ENCODE measurements at places on chromosomes 7 and 10. TPM values are rescaled to one million over a fixed set of nuclear protein-coding genes. Genes with fewer than 3 reads are reported as not detected.

GRCh38 chr7:28799619-28800018 lies 158.5 kb downstream of the TRIL start:
- DNase-seq: no peak

TM9SF3 gene
- 129 TPM for total RNA-seq

SPACDR gene
- total RNA-seq: not detected

- no peak for DNase-seq
Observed at GRCh38 chr10:100828738-100829096, 83.3 kb downstream of the PAX2 start.

- DNase-seq: no peak
Observed at GRCh38 chr7:30144657-30145306, 10.0 kb downstream of the MTURN start.

GRCh38 chr10:111435871-111436270 lies 359.0 kb downstream of the ADRA2A start:
- no peak for DNase-seq

DNA sequence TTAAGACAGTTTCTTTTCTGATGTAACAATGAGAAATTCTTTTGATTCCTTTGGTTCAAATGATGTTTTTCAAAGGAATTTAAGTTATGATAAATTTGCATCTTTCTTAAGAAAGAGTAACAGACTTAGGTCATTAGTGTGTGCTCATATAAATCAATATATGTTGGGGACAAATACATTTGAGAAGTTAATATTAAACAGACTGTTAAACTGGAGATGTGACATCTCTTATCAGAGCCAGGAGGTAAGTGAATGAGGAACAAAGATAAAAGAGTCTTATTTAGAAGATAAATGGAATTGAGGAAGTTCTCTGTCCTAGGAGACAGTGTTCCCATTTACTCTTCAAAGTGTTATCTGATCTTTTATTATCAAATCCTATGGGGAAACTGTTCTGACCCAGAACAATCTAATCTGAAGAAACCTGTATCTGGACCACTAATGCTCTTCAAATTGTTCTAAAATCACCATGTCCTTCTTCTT lies 104.8 kb upstream of the LAMB4 start:
- no peak for DNase-seq

ZNF853 gene
- 23.6 TPM for total RNA-seq

NPC1L1 gene
- total RNA-seq: 0.16 TPM

SAMD9L gene
- 3.7 TPM for total RNA-seq

DUS4L gene
- total RNA-seq: 17.9 TPM

- no peak for DNase-seq
Observed at GRCh38 chr7:123929107-123929506, 4.1 kb downstream of the SPAM1 start.

GRCh38 chr7:1113548-1113885 lies 25.6 kb downstream of the GPER1 start:
- no peak for DNase-seq

- DNase-seq: no peak
Observed at GRCh38 chr7:25031007-25031406, 51.0 kb upstream of the OSBPL3 start.

GRCh38 chr7:907158-907980 lies 31.0 kb downstream of the GET4 start:
- no peak for DNase-seq

TMEM213 gene
- not detected for total RNA-seq

CHST12 gene
- 1.9 TPM for total RNA-seq

DNA sequence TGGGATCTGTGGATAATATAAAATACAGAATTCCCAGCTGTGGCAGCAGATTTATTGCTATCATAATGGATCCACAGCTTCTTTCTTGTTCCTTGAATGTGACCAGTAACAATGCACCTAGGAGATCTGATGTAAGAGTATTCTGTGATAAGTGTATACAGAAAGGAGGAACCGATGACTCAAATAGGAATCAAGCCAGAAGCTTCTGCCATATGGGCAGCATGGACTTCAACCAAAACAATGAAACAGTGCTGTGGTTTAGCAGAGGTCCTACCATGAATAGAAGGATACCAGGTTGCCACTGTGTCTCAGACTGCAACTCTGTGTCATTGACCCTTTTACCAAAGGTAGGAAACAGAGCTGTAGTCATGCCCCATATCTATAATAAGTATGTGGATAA lies 81.8 kb downstream of the PTPRZ1 start:
- DNase-seq: no peak

DNA sequence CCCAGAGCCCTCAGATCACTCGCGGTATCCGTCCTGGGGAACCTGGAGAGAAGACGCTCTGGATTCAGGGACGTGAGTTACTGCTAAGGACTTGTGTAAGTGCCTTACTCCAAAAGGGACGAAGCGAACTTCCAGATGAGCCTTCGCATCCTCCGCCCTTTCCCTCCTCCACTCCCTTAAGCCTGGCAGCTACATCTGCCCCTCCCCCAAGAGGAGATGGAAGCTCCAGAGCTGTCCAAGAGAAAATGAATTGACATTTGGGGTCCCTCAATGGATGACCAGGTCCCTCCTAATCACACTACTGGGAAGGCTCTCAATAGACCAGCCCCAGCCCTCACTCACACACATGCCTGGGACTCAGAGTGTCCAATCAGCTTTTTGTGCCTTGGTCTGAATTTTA lies 31.3 kb upstream of the GDF10 start:
- no peak for DNase-seq

GRCh38 chr7:75813084-75813483 lies 522 bp downstream of the CCL24 start:
- no peak for DNase-seq

DNA sequence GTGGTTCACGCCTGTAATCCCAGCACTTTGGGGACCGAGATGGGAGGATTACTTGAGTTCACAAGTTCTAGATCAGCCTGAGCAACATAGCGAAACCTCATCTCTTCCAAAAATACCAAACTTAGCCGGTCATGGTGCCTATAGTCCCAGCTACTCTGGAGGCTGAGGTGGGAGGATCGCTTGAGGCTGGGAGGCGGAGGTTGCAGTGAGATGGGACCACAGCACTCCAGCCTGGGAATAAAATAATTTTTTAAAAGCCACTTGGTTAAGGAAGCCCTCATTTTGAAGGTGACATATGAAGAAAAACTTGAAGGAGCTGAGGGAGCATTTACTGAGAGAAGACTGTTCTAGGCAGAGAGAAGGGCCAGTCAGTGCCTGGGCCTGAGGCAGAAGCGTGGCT lies 4.2 kb upstream of the EZH2 start:
- DNase-seq: no peak
